ENCODE measurements at places on chromosomes 16 and 17. TPM values are rescaled to one million over a fixed set of nuclear protein-coding genes. Genes with fewer than 3 reads are reported as not detected.

The GFAP gene
- total RNA-seq = not detected

The ST6GALNAC1 gene
- total RNA-seq = 8.4 TPM

The NDRG4 gene
- total RNA-seq = 31.0 TPM

The DYNLL2 gene
- 30.7 TPM for total RNA-seq

The TTLL6 gene
- 1.1 TPM for total RNA-seq

The PRAC1 gene
- total RNA-seq = not detected

DNA sequence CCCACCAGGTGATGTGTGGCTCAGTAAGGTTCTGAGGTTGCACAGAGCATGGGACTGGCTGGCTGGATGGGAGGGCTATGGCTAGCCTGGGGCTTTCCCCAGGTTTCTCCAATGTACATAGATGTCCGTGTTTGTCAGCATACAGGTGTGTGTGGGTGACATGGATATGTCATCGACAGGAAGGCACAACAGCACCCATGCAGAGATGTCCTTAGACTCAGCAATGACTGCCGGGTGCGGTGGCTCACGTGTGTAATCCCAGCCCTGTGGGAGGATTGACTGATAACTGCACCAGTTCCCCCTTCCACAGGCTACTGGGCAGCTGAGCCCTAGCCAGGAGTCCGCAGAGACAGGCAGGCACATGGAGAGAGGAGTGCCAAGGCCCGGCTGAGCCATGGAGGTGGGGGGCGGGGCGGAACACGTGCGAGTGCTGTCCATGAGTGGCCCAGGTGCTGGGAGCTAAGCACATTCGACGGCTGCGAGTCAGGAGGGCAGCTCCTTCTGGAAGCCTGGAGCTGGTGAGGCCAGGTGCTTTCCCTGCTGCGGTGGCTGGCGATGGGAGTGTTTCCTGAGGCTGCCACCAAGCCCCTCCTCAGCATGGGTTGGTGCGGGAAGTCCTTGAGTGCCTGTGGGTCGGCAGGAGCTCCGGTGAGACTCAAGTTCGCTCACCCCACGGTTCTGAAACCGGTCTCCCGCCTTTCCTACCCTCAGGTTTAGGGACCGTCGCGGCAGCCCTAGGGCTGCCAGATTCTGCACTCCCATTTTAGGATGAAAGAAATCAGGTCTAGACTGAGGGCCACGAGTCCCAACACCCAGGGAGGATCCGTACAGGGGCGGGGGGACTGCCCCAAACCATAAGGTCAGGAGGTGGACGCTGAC, 858 bp upstream of the ASPSCR1 start:
- peaks cover 31% of the 10 kb centered on the region for H3K4me1 ChIP-seq
- H3K36me3 ChIP-seq = peaks cover 6% of the 10 kb centered on the region
- no peaks in the 10 kb centered on the region for H3K27me3 ChIP-seq
- peak overlapping the region; percentile 46 for H3K4me3 ChIP-seq
- peak; percentile 85 for DNase-seq

DNA sequence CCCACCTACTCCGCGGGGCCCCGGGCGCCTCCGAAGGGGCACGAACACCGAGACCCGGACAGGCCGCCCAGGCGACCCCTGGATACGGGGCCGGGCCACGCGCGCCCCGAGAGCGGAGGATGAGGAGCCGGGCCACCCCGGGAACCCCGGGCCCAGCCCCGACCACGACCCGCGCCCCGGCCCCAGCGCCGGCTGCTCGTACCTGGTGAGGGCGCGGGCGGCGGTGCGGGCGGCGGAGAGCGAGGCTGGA, 192 bp downstream of the FASN start:
- H3K27ac ChIP-seq = peak overlapping the region; percentile 99
- H3K27me3 ChIP-seq = no peaks in the 10 kb centered on the region
- H3K4me1 ChIP-seq = peaks cover 18% of the 10 kb centered on the region
- peak overlapping the region; percentile 68 for H3K4me3 ChIP-seq

- no peak for DNase-seq
- H3K4me1 ChIP-seq = no peaks in the 10 kb centered on the region
- no peaks in the 10 kb centered on the region for H3K36me3 ChIP-seq
- H3K27ac ChIP-seq = no peak overlapping the region
- H3K4me3 ChIP-seq = no peak overlapping the region
These were observed 301.4 kb downstream of the CA10 start for GRCh38 chr17:51857052-51857597.

- H3K4me1 ChIP-seq = no peaks in the 10 kb centered on the region
- no peak overlapping the region for H3K4me3 ChIP-seq
- H3K27ac ChIP-seq = no peak overlapping the region
- DNase-seq = no peak
- no peaks in the 10 kb centered on the region for H3K36me3 ChIP-seq
- H3K27me3 ChIP-seq = no peaks in the 10 kb centered on the region
These were observed 121.7 kb upstream of the CCL2 start for GRCh38 chr17:34133350-34133749.

GRCh38 chr17:46027976-46028325, 28.9 kb downstream of the STH start:
- H3K27ac ChIP-seq = no peak overlapping the region
- peaks cover 6% of the 10 kb centered on the region for H3K4me1 ChIP-seq
- H3K4me3 ChIP-seq = no peak overlapping the region
- peaks cover 33% of the 10 kb centered on the region for H3K36me3 ChIP-seq
- no peaks in the 10 kb centered on the region for H3K27me3 ChIP-seq

DNA sequence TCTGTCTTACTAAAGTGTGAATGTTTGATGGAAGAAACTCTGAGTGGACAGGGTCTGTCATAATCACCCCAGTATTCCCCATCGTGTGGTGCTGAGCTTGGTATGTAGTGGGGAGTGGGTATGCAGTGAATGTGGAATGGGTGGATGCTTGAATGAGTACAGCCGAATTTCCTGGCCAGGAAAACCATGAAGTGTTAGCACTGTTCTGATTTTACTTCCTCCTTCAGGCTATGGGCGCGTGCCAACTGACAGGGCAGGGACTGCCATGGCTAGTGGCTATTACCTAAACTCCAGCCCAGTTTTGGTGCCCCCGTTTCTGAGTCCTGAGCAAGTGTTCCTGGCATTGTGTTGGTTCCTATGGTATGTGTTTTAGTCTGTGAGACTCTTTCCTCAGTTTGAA, 48.6 kb downstream of the PRKCA start:
- no peak overlapping the region for H3K27ac ChIP-seq
- no peak for DNase-seq
- H3K36me3 ChIP-seq = no peaks in the 10 kb centered on the region
- peaks cover 22% of the 10 kb centered on the region for H3K4me1 ChIP-seq
- H3K27me3 ChIP-seq = no peaks in the 10 kb centered on the region

DNA sequence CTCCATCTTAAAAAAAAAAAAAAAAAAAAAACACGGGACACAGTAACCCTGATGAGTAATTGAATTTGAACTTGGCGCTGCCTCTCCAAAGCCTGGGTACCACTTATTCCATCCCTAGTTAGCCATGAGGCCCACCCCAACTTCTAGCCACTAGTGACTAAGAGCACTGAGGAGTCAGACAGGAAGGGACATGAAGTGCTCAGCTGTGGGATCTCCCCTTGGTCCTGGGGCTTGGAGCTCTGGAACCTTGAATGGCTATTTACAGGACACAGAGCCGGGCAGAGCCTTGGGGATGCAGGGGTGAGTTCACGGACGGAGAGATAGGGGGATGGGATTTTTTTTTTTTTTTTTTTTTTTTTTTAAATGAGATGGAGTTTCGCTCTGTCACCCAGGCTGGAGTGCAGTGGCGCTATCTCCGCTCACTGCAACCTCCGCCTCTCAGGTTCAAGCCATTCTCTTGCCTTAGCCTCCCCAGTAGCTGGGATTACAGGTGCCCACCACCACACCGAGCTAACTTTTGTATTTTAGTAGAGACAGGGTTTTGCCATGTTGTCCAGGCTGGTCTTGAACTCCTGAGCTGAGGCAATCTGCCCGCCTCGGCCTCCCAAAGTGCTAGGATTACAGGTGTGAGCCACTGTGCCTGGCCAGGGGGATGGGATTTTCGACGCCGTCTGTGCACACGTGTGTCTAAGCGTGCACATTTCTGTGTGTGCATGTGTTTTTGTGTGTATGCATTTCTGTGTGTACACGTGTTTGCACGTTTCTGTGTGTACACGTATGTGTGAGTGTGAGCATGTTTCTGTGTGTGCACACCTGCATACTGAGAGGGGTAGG, 20.4 kb upstream of the CIBAR2 start:
- H3K36me3 ChIP-seq = no peaks in the 10 kb centered on the region
- H3K27me3 ChIP-seq = no peaks in the 10 kb centered on the region
- H3K27ac ChIP-seq = no peak overlapping the region
- no peak for DNase-seq

DNA sequence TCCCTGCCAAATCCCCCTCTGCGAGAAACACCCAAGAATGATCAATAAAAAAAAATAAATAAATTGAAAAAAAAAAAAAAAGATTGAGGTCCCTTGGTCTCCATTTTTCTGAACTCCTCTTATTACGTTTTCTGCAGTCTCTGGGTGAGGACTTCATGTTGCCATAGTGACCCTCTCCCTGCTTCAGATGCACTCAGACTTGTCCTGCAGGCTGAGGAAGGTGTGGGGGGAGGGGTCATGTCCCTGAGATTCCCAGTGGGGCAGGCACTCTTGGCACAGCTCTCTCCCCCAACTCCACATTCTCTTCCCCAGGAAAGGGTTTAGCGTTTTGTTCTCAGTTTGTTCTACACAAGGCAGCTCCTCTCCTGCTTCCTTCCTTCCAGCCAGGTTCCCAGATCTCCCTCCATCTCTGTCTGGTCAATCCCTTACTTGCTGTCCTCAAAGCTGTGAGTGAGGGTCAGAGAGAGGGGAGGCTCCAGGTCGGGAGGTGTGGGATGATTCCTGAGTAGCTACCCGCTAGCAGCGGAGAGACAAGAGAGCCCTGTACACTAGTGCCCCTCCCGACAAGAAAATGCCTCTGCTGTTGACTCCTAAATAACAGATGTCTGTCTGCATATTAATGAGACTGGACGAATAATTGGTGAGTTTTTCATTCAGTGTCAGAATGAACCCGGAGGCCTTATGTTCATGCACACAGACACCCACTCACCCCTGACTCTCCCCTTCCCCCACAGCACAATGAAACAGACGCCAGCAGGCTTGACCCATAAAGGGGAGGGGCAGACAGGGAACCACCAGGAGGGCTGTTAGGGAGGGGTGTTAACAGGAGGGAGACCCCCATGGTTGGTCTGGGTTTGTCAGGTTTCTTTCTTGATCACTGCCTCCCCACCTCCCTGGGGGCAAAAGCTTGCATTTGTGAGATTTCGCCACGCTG, 9.2 kb downstream of the RND2 start:
- DNase-seq = no peak
- no peak overlapping the region for H3K4me3 ChIP-seq
- no peaks in the 10 kb centered on the region for H3K36me3 ChIP-seq
- H3K27me3 ChIP-seq = no peaks in the 10 kb centered on the region
- H3K4me1 ChIP-seq = no peaks in the 10 kb centered on the region

- no peak overlapping the region for H3K27ac ChIP-seq
- DNase-seq = no peak
- H3K4me1 ChIP-seq = no peaks in the 10 kb centered on the region
- no peak overlapping the region for H3K4me3 ChIP-seq
- H3K27me3 ChIP-seq = no peaks in the 10 kb centered on the region
These were observed 25.6 kb downstream of the CMC2 start for GRCh38 chr16:80981103-80981502.

DNA sequence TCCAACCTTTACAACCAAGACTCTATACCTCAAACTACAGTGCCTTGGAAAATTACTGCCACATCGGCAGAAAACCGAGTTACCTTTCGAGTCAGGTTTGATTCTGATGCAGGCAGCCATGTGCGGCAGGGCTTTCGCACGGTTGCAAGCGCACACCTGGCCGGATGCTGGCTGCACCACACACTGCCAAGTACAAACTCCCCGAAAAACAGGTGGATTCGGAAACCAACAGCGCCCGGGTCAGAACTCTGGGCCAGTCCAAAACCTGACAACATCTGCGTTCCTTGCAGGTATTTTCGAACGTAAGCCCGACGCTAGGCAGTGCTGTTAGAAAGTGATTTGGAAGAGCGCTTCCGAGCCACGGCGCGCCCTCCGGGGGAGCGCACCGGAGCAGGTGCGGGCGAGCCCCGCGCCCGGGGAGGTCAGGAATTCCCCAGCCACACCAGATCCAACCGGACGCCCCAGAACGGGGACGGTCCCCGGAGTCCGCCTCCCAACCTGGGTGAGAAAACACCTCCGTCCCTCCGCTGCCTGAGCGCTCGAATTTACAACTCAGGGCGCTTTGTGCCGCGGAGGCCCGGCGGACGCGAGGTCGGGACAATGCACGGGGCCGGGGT, 1.2 kb downstream of the USP7 start:
- H3K36me3 ChIP-seq = no peaks in the 10 kb centered on the region
- peak overlapping the region; percentile 93 for H3K4me3 ChIP-seq
- no peaks in the 10 kb centered on the region for H3K27me3 ChIP-seq
- peak overlapping the region; percentile 93 for H3K27ac ChIP-seq

DNA sequence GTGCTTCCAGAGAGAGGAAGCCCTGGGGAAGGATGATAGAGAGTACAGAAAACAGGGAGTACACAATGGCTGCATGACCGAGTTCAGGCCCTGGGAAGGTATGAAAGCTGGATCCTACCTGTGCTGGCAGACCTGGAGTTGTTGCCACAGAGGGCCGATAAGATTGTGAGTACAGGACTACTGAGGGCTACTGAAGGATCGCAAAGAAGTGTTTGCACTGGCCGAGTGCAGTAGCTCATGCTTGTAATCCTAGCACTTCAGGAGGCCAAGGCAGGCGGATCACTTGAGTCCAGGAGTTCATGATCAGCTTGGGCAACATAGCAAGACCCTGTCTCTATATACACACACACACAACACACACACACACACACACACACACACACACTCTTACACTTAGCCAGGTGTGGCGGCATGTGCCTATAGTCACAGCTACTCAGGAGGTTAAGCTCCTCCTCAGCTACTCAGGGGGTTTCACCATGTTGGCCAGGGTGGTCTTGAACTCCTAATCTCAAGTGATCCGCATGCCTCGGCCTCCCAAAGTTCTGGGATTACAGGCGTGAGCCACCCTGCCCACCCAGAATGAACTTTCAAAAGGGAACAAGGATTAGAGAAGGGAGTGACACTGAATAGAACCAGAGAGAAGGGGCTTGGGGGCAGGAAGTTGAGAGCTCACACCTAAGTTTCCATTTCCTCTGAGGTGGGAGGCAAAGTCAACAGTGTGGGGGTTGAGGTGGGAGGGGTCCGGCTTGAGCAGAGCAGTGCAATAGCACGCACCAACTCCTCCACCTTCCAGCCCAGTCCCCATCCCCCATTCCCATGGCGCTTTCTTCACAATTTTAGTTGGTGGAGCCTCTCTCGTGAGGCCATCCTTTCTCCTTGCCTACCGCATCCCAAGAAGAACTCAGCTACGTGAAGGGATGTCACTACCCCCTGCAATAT, 7.5 kb downstream of the SCIMP start:
- no peak for DNase-seq
- H3K36me3 ChIP-seq = no peaks in the 10 kb centered on the region
- no peaks in the 10 kb centered on the region for H3K27me3 ChIP-seq

DNA sequence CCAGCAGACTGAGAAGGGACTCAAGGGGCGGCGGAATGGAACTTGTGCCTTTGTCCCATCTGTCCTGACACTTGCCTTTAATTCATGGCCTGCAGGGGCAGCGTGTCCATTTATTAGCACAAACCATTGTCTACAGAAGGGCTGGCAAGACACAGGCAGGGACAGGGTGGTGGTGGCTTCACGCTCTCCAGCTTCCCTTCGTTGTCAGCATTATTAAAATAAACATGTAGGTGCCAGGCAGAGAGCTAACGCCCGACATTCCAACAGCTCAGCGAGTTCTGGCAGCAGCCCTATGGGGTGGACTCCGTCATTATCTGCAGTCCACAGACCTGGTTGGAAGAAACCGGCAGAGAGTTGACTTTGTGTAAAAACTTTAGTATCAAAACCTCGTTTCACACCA, 16.3 kb downstream of the DNAI2 start:
- no peak for DNase-seq
- H3K36me3 ChIP-seq = no peaks in the 10 kb centered on the region
- no peak overlapping the region for H3K4me3 ChIP-seq
- no peaks in the 10 kb centered on the region for H3K27me3 ChIP-seq
- no peak overlapping the region for H3K27ac ChIP-seq

- no peak overlapping the region for H3K27ac ChIP-seq
- H3K36me3 ChIP-seq = no peaks in the 10 kb centered on the region
- H3K4me1 ChIP-seq = no peaks in the 10 kb centered on the region
These were observed 6.3 kb downstream of the RCVRN start for GRCh38 chr17:9898812-9899211.

All from upper lobe of left lung (tissue), 6 donors.